ENCODE measurements at places on chromosomes 5 and 9.
A peak's percentile ranks its signal among the peaks of the same experiment; 100 is the strongest.

GRCh38 chr5:75734913-75735789, 17.9 kb upstream of the POC5 start:
- peak; percentile 62 for DNase-seq
- no peaks in the 10 kb centered on the region for H3K36me3 ChIP-seq
- no peak overlapping the region for H3K4me3 ChIP-seq
- H3K27ac ChIP-seq = no peak overlapping the region
- H3K4me1 ChIP-seq = no peaks in the 10 kb centered on the region
- no peaks in the 10 kb centered on the region for H3K27me3 ChIP-seq

- H3K36me3 ChIP-seq = no peaks in the 10 kb centered on the region
- no peak overlapping the region for H3K4me3 ChIP-seq
- no peaks in the 10 kb centered on the region for H3K4me1 ChIP-seq
Observed at GRCh38 chr5:83097689-83098231, 20.4 kb downstream of the XRCC4 start.

- H3K36me3 ChIP-seq = no peaks in the 10 kb centered on the region
- no peak for DNase-seq
- no peak overlapping the region for H3K27ac ChIP-seq
- H3K27me3 ChIP-seq = no peaks in the 10 kb centered on the region
- H3K4me3 ChIP-seq = no peak overlapping the region
Observed at GRCh38 chr5:113680534-113680933, 167.0 kb downstream of the YTHDC2 start.

DNA sequence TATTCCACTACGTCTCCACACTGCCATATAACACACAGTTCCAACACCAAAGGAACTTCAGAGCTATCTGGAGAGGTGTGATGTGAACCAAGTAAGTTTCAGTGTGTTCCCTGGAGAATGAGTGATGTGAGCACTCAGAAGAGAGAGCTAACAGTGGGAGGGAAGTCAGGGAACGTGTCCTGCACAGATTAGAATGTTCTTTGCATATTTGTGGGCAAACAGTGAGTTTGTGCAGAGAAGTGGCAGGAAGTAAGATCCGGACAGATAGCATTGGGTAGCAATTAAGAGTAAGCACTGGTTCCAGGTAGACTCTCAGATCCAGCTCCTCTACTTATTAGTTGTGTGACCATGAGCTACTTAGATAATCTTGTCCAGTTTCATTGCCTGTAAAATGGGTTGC, 206.4 kb downstream of the PDZD2 start:
- H3K36me3 ChIP-seq = no peaks in the 10 kb centered on the region
- no peak overlapping the region for H3K27ac ChIP-seq
- no peaks in the 10 kb centered on the region for H3K4me1 ChIP-seq
- no peak for DNase-seq
- H3K4me3 ChIP-seq = no peak overlapping the region
- no peaks in the 10 kb centered on the region for H3K27me3 ChIP-seq

GRCh38 chr5:177421062-177421798, 5.2 kb upstream of the GRK6 start:
- H3K36me3 ChIP-seq = no peaks in the 10 kb centered on the region
- no peaks in the 10 kb centered on the region for H3K27me3 ChIP-seq
- H3K4me3 ChIP-seq = no peak overlapping the region
- DNase-seq = no peak
- peaks cover 8% of the 10 kb centered on the region for H3K4me1 ChIP-seq
- H3K27ac ChIP-seq = no peak overlapping the region

- no peaks in the 10 kb centered on the region for H3K36me3 ChIP-seq
- no peak overlapping the region for H3K27ac ChIP-seq
- peaks cover 21% of the 10 kb centered on the region for H3K4me1 ChIP-seq
- H3K4me3 ChIP-seq = peak overlapping the region; percentile 80
Observed at GRCh38 chr9:110257097-110257841, 962 bp upstream of the TXN start.

- no peaks in the 10 kb centered on the region for H3K36me3 ChIP-seq
- H3K27me3 ChIP-seq = no peaks in the 10 kb centered on the region
- no peak for DNase-seq
- no peak overlapping the region for H3K27ac ChIP-seq
Observed at GRCh38 chr5:128522336-128522735, 15.7 kb downstream of the FBN2 start.

DNA sequence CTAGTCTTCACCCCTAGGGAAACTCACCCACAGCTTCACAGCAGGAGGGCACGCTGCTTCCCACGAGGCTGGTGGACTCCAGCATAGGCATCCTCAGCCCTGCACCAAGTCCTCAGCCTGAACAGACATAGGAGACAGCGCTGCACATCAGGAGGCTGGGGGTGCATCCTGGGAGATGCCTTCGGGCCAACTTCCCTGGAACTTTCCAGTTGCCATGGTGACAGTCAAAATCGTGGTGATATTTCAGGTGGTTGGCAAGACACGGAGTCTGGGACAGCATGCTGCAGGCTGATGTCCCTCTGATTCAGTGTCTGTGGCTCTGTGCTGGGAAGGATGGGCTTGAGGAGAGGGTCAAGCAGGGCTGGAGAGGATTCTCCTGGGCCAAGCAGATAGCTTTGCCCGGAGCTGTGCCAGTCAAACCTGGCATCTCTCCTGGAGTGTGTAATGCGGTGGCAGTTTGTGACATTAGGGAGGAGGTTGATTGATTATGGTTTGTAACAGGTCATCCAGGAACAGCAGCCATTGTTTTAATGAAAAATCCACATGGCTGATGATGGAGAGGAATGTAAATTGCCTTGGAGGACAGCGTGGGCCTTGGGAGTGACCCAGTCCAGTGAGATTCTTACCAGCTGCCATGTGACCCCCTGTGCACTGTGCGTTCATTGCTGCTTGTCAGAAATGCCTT, 35.6 kb upstream of the SEMA4D start:
- no peak overlapping the region for H3K4me3 ChIP-seq
- H3K36me3 ChIP-seq = no peaks in the 10 kb centered on the region
- DNase-seq = no peak
- H3K4me1 ChIP-seq = peaks cover 25% of the 10 kb centered on the region
- no peaks in the 10 kb centered on the region for H3K27me3 ChIP-seq

GRCh38 chr9:128587453-128587852, 35.1 kb downstream of the SPTAN1 start:
- H3K27ac ChIP-seq = no peak overlapping the region
- H3K4me3 ChIP-seq = no peak overlapping the region
- H3K4me1 ChIP-seq = no peaks in the 10 kb centered on the region
- no peaks in the 10 kb centered on the region for H3K27me3 ChIP-seq
- H3K36me3 ChIP-seq = peaks cover 80% of the 10 kb centered on the region
- no peak for DNase-seq

GRCh38 chr5:125489146-125489545, 742.7 kb upstream of the ZNF608 start:
- no peak for DNase-seq
- no peaks in the 10 kb centered on the region for H3K36me3 ChIP-seq
- no peak overlapping the region for H3K4me3 ChIP-seq
- peaks cover 4% of the 10 kb centered on the region for H3K27me3 ChIP-seq
- no peak overlapping the region for H3K27ac ChIP-seq

- peak; percentile 50 for DNase-seq
- no peaks in the 10 kb centered on the region for H3K27me3 ChIP-seq
- no peaks in the 10 kb centered on the region for H3K36me3 ChIP-seq
- H3K4me3 ChIP-seq = no peak overlapping the region
Observed at GRCh38 chr5:17221843-17222636, 4.6 kb downstream of the BASP1 start.

DNA sequence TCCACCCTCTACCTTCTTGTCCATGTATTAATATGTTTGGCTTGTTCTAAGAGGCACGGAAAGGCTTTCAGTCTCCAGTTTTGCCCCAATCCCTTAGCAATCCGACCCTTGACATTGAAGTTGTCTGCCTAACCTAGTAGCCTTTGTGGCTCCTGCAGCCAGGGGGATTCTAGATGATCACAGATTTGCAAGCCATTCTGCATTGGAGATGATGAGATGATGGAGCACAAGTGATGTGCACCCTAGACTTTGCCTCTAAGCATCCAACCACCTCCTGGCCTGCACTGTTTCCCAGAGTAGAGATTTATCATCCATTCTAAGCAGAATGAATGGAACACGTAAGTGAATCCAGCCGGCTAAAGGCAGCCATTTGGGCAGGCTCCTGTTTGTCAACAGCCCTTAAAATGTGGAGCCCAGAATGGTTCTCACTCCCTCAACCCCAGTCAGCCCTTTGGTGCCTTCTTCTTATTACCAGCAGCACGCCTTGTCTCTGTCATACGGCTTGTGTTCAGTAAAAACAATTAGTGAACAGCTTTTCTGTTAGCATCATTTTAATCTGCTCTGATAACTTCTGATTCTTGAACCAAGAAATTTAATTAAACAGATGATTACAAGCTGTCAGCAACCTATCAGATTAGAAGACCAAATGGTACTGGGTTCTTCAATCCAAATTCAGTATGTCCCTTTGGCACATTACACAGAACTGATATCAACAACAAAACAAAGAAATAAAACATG, 5.7 kb upstream of the TRAF1 start:
- peak overlapping the region; percentile 36 for H3K4me3 ChIP-seq
- H3K27ac ChIP-seq = peak overlapping the region; percentile 99
- H3K4me1 ChIP-seq = peaks cover 90% of the 10 kb centered on the region
- H3K27me3 ChIP-seq = no peaks in the 10 kb centered on the region
- H3K36me3 ChIP-seq = no peaks in the 10 kb centered on the region
- DNase-seq = no peak

DNA sequence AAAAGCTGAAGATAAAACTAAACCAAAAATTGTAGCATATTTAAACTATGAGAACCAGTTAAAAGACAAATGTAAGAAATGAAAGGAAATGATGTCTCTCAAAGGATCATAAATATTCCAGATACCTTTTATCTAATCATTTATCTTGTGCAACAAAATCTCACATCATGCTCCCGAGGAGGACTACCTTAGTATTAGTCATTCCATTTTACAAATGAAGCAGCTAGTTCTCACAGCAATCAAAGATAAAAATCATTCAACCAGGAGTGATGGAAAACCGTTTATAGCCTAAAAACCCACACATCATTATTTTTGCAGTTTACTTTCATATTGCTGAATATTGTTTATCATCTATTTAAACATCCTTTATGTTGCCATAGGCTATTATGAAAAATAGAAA, 190.0 kb downstream of the CDH12 start:
- H3K27me3 ChIP-seq = no peaks in the 10 kb centered on the region
- no peaks in the 10 kb centered on the region for H3K4me1 ChIP-seq
- H3K4me3 ChIP-seq = no peak overlapping the region
- H3K36me3 ChIP-seq = no peaks in the 10 kb centered on the region
- no peak overlapping the region for H3K27ac ChIP-seq

DNA sequence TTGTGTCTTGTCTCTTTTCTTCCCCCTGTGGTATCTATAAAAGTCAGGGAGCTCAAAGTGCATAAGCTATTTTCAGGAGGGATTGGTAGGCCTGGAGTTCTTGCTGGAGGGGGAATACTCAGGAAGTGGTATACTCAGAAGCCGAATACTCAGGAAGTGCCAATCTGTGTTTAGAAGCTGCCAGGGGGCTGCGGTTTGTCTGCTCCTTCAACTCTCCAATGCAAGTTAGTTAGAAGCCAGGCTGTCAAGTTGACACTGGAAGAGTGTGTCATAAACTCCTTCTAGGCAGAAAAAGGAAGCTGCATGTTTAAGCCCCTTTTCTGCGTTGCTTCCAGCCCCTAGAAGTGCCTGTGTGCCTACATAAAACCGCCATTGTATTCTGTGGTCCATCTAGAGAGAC, 366.5 kb downstream of the TAF11L14 start:
- no peaks in the 10 kb centered on the region for H3K27me3 ChIP-seq
- H3K27ac ChIP-seq = no peak overlapping the region
- no peaks in the 10 kb centered on the region for H3K36me3 ChIP-seq
- no peaks in the 10 kb centered on the region for H3K4me1 ChIP-seq

DNA sequence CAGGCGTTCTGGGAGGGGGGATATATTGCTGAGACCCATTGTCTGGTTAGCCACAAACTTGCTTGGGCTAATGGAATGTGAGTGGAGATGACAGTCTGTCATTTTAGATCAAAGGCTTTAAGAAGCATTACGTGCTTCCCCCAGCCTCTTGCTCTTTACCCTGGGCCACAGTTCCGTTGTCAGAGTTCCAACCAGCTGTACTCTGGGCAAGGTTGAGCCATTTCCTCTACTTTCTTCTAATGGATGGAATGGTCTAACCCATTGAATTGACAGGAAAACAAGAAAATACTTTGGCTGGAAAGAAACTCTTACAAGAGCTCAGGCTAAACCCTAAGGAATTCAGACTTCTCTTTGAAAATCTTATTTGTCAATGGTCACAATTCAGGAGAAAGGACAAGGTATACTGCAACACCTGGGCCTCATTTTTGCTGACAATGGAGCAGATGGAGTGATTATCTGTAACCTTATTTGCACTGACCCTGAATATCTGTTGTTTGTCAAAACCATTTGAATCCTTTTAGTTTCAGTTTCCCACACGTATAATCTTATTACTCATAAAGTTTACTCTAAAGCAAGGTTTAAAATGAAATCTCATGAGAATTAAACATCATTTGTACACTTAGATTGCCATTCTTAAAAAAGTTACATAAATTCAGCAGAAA, 231.4 kb downstream of the PDE4D start:
- no peaks in the 10 kb centered on the region for H3K27me3 ChIP-seq
- no peak overlapping the region for H3K27ac ChIP-seq
- no peaks in the 10 kb centered on the region for H3K36me3 ChIP-seq
- peaks cover 32% of the 10 kb centered on the region for H3K4me1 ChIP-seq

GRCh38 chr5:141100243-141100805, at the start of gene PCDHB3:
PCDHB3 (plus strand) TSS chr5:141100473; CDS start chr5:141100650, 177 bp downstream.
- H3K36me3 ChIP-seq = no peaks in the 10 kb centered on the region
- no peak within 1 kb of the TSS for H3K27ac ChIP-seq
- H3K27me3 ChIP-seq = no peaks in the 10 kb centered on the region
- no peak for DNase-seq
- no peaks in the 10 kb centered on the region for H3K4me1 ChIP-seq
- H3K4me3 ChIP-seq = no peak within 1 kb of the TSS

GRCh38 chr5:59034498-59035186, 451.8 kb downstream of the RAB3C start:
- peaks cover 4% of the 10 kb centered on the region for H3K27me3 ChIP-seq
- DNase-seq = peak; percentile 22
- no peaks in the 10 kb centered on the region for H3K36me3 ChIP-seq
- H3K4me1 ChIP-seq = peaks cover 14% of the 10 kb centered on the region

- H3K4me1 ChIP-seq = no peaks in the 10 kb centered on the region
- H3K36me3 ChIP-seq = no peaks in the 10 kb centered on the region
- H3K27me3 ChIP-seq = no peaks in the 10 kb centered on the region
- H3K4me3 ChIP-seq = no peak overlapping the region
Observed at GRCh38 chr5:160956051-160956450, 104.0 kb upstream of the ATP10B start.

DNA sequence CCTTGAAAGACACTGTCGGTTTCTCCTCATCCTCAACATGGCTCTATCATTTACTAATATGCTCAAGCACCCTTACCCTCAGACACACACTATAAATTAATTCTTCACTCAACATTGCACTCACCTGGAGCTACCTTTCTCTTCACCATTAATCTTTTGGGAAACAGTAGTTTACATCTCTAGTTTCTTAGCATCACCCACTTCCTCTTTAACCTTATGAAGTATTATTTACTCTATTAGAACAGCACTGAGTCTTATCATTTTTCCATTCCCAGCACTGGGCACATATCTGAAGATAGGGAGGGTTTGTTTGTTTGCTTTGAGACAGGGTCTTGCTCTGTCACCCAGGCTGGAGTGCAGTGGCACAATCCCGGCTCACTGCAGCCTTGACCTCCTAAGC, 213.5 kb downstream of the SMARCA2 start:
- H3K27me3 ChIP-seq = no peaks in the 10 kb centered on the region
- H3K4me1 ChIP-seq = peaks cover 22% of the 10 kb centered on the region
- H3K27ac ChIP-seq = no peak overlapping the region
- DNase-seq = no peak

GRCh38 chr9:91483835-91484234, 60.2 kb upstream of the NFIL3 start:
- H3K27ac ChIP-seq = no peak overlapping the region
- H3K27me3 ChIP-seq = peaks cover 7% of the 10 kb centered on the region
- no peaks in the 10 kb centered on the region for H3K36me3 ChIP-seq
- H3K4me3 ChIP-seq = no peak overlapping the region

Data from B cell (primary cell).